ENCODE measurements at places on chromosomes 12 and 14.

GRCh38 chr12:132446633-132447326 lies 43.2 kb upstream of the FBRSL1 start:
- no peak for DNase-seq

DNA sequence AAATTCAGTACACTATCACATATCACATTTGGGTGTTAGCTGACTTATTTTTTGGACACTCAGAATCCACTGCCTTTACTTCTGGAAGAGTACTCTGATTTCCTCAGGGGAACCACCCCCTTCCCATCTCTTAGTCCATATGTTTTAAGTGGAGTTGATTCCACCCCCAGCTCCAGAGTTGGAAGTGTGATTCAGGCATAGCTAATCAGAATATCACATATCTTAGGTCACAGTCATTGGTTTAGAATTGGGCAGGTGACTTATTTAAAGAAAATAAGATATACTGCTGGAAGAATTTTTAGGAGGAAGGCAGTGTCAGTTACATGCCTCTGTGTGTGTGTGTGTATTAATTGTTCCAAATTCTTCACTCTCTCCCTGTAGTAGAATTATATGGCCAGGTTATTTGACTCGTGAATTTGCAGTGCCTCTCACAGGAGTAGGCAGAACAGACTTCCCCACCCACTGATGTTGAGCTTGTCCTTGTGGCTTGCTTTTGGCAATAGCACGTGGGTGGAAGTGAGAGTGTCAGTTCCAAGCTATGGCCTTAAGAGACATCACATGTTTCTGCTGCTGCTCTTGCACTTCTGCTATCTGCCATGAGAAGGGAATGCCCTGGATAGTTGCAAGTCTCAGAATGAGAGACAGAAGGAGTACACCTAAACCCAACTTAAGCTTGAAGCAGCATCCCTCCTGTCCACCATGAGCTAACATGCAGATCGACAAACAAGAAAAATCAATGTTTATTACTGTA lies 6.4 kb upstream of the GAS2L3 start:
- no peak for DNase-seq

DNA sequence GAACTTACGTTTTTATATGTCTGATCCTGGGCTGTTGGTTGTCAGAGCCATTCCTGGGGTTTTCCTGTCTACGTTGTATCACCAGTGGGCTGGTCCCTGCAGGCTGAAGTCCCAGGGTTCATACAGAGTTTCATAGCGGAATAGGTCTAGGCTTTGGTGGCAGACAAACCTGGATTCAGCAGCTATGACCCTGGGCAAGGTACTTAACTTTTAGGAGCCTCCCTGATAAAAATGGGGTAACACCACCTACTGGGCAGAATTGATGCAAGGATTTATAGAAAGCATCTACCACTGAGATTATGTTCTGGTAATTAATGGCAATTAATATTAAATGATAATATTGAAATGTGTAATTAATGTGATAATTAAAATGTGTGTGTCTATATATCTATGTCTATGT lies 141.2 kb downstream of the SYNE2 start:
- peak; percentile 18 for DNase-seq

- DNase-seq = no peak
Observed at GRCh38 chr12:12614342-12614741, 2.7 kb downstream of the CREBL2 start.

GRCh38 chr12:90940872-90941499 lies 14.0 kb downstream of the CCER1 start:
- peak; percentile 73 for DNase-seq
